Activated gamma-delta T cell treated with anti-CD3 and anti-CD28 coated beads, Interleukin-2, amount 50 U/mL, for 16 hours (primary cell): ENCODE measurements at places on chromosomes 2 and 18.

GRCh38 chr2:10163498-10164486, 41.3 kb downstream of the RRM2 start:
- DNase-seq, result no peak

- DNase-seq, result no peak
Observed at GRCh38 chr2:125857971-125858794, 797.8 kb upstream of the GYPC start.

- no peak for DNase-seq
Observed at GRCh38 chr2:128997166-128997866, 678.6 kb upstream of the HS6ST1 start.

- DNase-seq, result no peak
Observed at GRCh38 chr2:117771969-117772630, 42.4 kb upstream of the DDX18 start.

DNA sequence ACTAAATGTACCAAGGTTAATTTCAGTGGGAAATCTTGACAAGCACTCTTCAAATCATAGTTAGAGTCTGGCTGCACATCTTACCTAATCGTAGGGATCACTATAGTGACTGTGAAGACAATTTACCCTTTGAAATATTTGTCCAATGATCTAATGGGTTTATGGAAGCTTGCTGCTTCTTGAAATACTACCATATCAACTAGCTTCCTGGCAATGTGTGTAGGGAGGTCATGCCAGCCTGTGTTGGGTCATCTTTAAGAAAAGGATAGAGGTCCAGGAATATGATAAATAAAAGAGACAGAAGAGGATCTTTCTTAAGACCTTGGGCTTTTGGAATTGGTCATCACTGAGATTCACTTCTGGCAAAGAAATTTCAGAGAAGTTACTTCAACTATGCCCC, 84.4 kb downstream of the POLE4 start:
- DNase-seq, result no peak

DNA sequence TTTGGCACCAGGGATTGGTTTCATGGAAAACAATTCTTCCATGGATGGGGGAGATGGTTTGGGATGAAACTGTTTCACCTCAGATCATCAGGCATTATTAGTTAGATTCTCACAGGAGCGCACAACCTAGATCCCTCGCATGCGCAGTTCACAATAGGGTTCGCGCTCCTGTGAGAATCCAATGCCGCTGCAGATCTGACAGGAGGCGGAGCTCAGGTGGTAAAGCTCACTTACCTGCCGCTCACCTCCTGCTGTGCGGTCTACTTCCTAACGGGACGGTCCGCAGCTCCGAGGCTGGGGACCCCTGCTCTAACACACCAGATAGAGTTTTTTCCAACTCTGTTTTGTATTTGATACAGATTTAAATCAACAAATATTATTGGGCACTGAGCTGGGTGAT, 286.5 kb downstream of the MTX2 start:
- no peak for DNase-seq

DNA sequence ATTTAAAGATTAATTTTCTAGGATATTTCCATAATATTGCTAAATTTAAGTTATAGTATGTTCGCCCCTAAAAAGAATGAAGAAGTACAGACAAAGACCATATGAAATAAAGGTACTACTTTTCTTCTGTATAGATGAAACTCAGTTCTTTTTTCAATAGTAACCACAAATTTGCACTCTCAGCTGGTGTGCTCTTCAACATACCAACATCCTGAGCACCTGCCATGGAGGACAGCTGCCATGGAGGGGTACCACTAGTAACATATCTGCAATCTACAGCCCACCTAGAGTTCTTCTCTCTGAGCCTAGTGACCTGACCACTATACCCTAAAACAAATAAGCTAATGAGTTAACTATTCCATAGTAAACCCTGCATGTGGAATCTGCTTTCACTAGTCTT, 36.8 kb upstream of the ERCC3 start:
- no peak for DNase-seq
